ENCODE measurements at places on chromosomes 1 and 21.

DNA sequence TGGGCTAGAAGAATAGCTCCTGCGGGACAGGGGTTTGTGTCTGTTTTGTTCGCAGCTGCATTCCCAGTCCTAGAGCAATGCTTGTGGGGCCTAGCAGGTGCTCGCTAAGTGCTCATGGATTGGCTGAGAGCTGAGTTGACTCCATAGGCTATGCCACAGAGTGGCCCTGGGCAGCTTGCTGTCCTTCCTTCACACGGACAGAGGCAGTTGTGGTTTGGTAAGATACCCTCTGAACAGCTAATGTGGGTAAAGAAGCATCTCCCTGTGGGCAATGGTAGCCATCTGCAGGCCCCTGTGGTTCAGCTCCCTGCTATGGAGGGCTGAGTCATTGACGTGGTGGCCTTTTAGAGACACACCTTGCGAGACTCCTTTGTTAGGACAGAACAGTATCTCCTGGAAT is 23.5 kb upstream of the LBR start:
- DNase-seq, result no peak

DNA sequence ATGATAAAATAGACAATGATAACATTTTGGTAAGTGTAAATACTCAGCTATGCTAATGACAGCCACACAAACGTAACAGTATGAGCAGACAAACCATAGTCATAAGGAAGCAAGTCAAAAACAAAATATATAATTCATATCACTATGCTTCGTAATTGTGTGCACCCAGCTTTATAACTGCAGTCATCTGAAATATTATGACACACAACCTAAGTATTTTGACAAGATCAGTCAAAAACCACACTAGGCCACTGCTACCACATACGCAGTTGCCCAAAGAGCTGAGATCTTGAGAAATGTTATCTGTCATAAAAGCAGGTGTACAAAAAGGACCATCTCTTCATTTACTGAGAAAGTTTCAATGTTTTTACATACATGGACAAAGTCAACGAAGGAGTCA is 26.0 kb downstream of the RNASEL start:
- no peak for DNase-seq

DNA sequence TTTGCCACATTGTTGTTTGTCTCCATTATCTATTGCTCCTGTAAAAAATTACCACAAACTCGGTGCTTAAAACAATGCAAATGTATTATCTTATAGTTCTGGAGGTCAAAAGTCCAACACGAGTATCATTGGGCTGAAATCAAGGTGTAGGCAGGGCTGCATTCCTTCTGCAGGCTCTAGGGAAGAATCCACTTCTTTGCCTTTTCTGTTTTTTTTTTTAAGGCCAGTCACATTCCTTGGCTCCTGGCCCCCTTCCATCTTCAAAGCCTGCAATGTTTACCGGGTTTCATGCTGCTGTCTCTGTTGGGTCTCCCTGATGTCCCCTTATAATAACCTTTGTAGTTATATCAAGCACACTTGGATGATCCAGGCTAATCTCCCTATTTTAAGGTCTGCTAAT is 212.7 kb downstream of the PTBP2 start:
- DNase-seq, result no peak

DNA sequence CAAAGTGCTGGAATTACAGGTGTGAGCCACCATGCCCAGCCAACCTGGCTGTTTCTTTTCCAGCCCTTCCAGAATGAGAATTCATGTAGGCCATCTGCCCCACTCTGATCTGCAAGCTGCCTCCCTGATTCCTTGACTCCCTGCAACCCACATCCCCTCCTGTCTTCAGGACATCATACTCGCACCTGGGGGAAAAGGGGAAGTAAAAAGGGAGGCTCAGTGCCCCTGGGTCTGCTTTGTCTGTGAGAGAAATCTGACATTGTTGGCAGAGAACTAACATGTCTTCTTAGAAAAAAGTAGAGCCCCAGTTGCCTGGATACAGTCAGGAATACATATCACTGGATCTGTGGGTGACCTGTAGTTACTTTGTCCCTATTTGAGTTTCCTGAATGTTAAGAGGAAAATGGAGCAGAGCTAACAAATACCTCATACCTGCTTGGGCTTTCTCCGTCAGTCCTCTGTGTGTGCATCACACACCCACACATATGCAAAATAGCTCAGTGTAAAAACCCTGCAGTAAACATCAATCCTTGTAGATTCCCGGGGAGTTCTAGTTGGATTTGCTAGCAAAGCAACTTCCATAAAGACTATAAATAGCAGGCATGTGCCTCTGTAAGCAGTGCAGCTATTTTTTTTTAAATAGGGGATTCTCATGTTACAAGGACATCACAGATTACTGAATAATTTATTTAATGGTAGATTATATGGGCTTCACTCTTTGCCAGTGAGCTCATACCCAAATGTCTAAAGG is 62.9 kb downstream of the TEX35 start:
- DNase-seq, result no peak

DNA sequence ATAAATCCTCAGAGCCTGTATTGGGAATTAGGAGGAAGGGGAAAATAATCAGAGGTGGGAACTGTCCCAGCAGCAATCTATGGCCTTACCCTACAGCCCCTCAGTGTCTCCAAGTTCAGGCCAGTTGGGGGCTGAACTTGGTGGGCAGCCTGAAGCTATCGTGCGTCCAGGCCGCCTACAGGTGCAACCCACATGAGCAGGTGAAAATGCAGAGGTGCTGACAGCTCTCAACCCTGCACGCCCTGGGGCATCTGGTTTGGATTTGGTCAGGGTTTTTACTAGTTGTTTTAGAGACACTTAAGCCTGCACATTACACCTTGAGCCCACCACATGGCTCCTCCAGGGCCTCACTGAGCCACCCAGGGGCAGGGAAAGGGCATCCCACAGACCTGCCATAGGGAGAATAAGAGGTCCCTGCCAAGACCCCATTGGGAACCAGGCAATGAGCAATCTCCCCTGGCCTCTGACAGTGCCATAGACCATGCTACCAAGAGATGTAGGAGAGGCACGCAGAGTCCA is 209.5 kb downstream of the FOXD2 start:
- DNase-seq, result no peak

- no peak for DNase-seq
These were observed 71.9 kb downstream of the HIVEP3 start for GRCh38 chr1:41846625-41847405.

- DNase-seq, result no peak
These were observed 7.3 kb upstream of the FCGR2A start for GRCh38 chr1:161497961-161498360.

DNA sequence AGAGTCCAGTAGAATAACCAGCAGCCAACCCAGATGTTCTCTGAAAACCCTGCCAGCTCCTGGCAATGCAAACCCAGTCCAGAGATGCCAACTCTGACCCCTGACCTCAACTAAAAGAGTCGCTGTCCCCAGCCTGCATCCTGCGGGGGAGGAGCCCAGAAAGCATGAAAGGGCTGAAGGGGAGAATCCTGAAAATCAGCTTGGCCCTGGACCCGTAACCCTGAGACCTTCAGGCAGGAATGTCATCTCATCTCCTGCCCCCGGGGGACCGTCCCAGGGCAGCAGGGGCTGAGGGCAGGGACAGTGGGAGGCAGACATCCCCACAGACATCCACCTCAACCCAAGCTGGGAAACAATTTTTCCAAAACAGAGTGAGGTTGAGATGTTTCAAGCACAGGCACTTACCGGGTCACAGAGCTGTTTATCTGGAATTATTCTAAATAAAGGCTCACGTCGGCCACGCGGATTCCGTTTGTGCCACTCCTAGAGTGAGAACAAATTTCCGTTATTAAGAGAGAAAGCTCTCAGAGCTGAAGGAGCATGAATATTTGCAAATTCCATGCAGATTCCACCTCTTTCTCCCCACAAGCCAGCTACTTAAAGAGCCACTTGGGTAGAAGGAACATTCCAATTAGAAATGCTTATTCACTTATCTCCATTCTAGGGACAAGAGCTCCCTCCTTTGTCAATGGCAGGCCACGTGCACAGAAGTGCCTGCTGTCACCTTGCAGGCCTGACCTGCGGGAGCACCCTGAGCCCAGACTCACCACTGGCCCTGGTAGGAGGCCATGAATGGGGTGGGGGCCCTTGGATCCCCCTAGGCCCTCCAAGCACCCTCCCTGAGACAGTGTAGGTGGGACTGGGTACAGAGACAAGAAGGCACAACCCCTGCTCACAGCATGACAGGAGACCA is 240.1 kb downstream of the NPHP4 start:
- DNase-seq, result no peak

DNA sequence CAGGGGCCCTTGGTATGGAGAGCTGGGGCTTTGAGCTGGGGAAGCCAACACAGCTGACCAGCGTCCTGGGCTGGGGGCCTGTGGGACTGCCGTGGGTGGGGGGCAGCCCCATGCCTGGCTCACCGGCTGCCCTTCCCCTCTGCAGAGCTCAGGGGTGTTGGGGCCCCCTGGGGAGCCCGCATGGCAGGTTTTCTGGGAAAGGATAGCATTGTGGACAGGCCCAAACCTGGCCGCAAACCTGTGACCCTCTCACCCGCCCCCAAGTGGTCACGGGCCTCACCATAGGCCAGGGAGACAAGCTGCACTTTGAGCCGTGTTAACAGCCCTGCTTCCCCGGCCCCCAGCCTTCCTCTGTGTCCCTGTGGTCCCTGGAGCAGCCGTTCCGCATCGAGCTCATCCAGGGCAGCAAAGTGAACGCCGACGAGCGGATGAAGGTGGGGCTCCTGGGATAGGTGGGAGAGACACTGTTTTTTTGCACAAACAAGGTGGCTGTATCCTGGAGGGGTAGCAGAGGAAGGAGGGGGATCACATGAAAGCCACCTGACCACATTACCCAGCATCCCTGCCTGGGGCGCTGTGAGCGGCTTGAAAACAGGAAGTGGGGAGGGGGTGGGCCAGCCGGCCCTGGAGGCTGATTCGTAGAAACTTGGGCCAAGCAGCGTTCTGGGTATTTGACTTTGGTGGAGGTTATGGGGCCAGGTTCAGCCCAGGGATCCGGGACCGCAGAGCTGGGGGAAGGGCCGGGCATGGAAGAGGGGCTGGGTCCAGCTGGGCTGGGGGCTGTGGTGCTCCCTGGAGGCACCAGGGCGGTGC is 65.9 kb downstream of the PIK3CD start:
- no peak for DNase-seq

DNA sequence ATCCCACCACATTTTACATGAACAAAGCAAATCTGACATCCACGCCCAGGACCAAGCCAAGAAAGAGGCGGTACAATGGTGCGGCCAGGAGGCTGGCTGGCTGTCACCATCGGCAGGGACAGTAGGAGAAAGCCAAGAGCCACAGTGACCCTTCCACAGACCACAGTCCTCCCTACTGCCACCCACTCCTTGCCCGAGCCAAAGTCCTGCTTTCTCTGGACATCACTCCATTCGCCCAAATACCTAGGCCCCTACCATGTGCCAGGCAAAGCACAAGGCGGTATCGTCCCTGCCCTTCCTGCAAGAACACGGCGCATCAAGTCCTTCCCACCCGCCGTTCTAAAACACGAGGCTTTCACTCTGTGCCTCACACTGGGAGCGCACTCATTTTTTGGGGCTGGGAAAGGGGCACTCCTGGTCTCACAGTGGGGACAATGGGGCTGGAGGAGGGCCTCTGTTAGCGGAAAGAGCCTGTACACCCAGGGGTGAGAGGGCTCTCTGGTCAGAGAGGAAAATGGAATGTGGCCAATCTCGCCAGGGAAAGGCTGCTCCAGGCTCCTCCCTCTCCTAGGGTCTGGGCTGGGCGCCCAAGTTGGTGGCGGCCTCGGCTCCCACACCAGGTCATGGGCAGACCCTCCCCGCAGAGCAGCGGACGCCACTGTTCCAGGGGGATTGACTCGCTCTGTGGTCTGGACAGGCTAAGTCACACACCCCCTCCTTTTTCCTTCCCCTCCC is 26.5 kb downstream of the SSBP3 start:
- DNase-seq, result no peak

GRCh38 chr1:24263746-24264145 is 55.4 kb upstream of the GRHL3 start:
- no peak for DNase-seq

- no peak for DNase-seq
These were observed 41.4 kb upstream of the HMGN1 start for GRCh38 chr21:39390212-39390765.

GRCh38 chr1:54299037-54299436 is 99.1 kb downstream of the MRPL37 start:
- DNase-seq, result no peak

- no peak for DNase-seq
These were observed 163.9 kb upstream of the LRRC7 start for GRCh38 chr1:69403756-69404320.

All from endothelial cell (in vitro differentiated cells).